Activated T-helper 2 cell treated with anti-CD3 and anti-CD28 coated beads, Interferon-gamma antibody, Interleukin-2, Interleukin-4, amounts not matched to agents 10 μg/mL and 5 μg/mL and 100 μg/mL, durations not matched to agents 14 hours and 24 hours and 36 hours (primary cell): ENCODE measurements at places on chromosomes 16 and 17. TPM values are rescaled to one million over a fixed set of nuclear protein-coding genes. Genes with fewer than 3 reads are reported as not detected.

PROCA1 gene
- total RNA-seq: 7.0 and 7.7 TPM in 2 replicates

PHLPP2 gene
- total RNA-seq: 15.8 and 16.1 TPM in 2 replicates

TRPV3 gene
- 0.46 and 0.92 TPM in 2 replicates for total RNA-seq

PRSS21 gene
- 11.4 and 11.5 TPM in 2 replicates for total RNA-seq

LDHD gene
- total RNA-seq: 0.41 TPM in 1 of 2 replicates, not detected in the other

CD300LF gene
- not detected in 2 replicates for total RNA-seq

DNA sequence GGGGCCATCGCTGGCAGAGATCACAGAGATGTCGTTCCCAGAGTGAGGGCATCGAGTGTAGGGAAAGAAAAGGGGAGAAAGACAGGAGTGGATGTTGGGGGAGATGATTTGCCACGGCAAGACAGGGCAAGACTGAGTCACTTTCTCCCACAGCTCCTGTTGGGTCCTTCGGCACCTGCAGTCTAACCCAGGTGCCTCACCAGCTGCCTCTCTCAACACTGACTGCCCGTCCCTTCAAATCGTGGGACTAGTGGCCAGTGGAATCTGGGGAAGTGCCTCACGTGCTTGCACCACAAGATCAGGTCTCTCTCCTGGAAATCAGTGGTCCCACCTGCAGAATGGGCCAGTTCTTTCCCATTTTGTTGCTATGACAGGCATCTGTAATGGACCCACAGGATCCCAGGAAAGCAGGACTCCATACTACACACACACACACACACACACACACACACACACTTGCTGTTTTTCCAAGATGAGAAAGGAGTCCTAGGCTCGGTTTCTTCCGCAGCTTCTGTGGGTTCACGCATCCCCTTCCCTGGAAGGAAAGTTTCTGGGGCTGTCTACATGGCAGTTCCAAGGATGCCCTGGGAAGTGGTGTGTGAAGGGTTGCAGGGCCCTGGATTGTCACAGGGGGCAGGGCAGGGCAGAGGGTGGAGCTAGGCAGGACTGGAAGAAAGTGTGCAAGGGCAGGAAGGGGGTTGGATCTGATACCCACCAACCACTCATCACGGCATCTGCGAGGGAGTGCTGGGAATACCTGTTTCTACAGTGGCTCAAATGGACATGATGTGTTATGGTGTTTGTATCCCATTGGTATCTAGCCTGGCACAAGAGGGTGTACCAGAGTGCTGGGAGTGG, 10.2 kb upstream of the CBX8 start:
- H3K4me1 ChIP-seq: peaks cover 35% of the 10 kb centered on the region
- DNase-seq: no peak
- H3K4me3 ChIP-seq: no peak overlapping the region

DNA sequence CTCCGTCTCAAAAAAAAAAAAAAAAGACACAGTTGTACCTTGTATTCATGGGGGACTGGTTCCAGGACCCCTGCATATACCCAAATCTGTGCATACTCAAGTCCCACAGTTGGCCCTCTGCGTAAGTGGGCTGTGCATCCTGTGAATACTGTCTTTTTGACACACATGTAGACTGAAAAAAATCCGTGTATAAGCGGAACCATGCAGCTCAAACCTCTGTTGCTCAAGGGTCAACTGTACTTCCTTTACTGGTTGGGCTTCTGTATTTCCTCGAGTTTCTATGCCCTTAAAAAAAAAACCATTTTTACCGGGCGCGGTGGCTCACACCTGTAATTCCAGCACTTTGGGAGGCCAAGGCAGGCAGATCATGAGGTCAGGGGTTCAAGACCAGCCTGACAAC, 52.3 kb downstream of the GRB2 start:
- no peak overlapping the region for H3K27ac ChIP-seq
- DNase-seq: no peak
- H3K4me3 ChIP-seq: no peak overlapping the region

DNA sequence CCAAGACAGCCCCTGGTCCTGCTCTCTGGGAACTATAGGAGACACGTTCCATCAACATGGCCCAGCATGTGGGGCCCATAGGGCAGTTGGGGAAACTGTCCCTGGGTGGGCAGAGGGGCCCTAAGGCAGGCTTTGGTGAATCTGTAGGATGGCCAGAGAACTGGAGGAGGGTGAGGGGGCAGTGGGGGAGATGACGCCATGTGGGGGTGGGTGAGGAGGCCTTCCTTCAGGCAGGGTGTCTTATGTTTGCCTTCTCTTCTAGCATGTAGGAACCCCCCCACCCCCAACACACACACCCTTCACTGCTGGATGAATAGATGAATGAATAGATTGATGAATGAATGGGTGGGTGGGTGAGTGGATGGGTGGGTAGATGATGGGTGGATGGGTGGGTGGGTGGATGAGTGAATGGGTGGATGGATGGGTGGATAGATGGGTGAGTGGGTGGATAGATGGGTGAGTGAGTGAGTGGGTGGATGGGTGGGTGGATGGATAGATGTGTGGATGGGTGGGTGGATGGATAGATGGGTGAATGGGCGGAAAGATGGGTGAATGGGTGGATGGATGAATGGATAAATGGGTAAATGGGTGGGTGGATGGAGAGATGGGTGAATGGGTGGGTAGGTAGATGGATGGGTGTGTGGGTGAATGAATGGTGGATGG, 2.5 kb upstream of the CBFA2T3 start:
- no peak for DNase-seq
- H3K27me3 ChIP-seq: peaks cover 13% of the 10 kb centered on the region
- H3K4me3 ChIP-seq: no peak overlapping the region
- H3K36me3 ChIP-seq: no peaks in the 10 kb centered on the region

GRCh38 chr17:14360856-14361255, 60.0 kb downstream of the HS3ST3B1 start:
- H3K36me3 ChIP-seq: no peaks in the 10 kb centered on the region
- H3K27me3 ChIP-seq: no peaks in the 10 kb centered on the region
- H3K4me1 ChIP-seq: peaks cover 5% of the 10 kb centered on the region

GRCh38 chr16:55815320-55815719, 17.6 kb downstream of the CES1 start:
- no peak for DNase-seq
- H3K27me3 ChIP-seq: no peaks in the 10 kb centered on the region
- no peaks in the 10 kb centered on the region for H3K36me3 ChIP-seq
- no peak overlapping the region for H3K27ac ChIP-seq

DNA sequence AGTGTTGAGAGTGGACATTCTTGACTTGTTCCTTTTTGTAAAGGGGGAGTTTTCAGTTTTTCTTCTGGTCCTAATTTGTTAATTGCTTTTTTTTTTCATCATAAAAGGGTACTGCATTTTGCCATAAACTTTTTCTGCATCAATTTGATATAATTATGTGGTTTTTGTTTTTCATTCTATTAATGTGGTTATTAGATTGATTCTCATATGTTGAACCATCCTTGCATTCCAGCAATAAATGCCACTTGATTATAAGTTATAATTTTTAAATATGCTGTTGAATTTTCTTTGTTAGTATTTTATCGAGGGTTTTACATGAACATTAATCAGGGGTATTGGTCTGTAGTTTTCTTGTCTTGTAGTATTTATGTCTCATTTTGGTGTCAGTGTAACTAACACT, 87.2 kb upstream of the SMIM36 start:
- no peaks in the 10 kb centered on the region for H3K36me3 ChIP-seq
- peaks cover 2% of the 10 kb centered on the region for H3K27me3 ChIP-seq
- H3K4me3 ChIP-seq: no peak overlapping the region
- no peak for DNase-seq
- H3K4me1 ChIP-seq: no peaks in the 10 kb centered on the region

GRCh38 chr17:44847586-44847985, at the start of gene HIGD1B:
Gene HIGD1B, plus strand, starts transcription at chr17:44847883. Its CDS starts 270 bp downstream, at chr17:44848153.
- H3K36me3 ChIP-seq: peaks cover 23% of the 10 kb centered on the region
- no peak within 1 kb of the TSS for H3K4me3 ChIP-seq
- DNase-seq: no peak
- H3K27ac ChIP-seq: no peak within 1 kb of the TSS
- H3K4me1 ChIP-seq: no peaks in the 10 kb centered on the region

- H3K36me3 ChIP-seq: peaks cover 38% of the 10 kb centered on the region
- no peaks in the 10 kb centered on the region for H3K27me3 ChIP-seq
Measured at GRCh38 chr16:19127205-19127604, 13.4 kb downstream of the ITPRIPL2 start.

DNA sequence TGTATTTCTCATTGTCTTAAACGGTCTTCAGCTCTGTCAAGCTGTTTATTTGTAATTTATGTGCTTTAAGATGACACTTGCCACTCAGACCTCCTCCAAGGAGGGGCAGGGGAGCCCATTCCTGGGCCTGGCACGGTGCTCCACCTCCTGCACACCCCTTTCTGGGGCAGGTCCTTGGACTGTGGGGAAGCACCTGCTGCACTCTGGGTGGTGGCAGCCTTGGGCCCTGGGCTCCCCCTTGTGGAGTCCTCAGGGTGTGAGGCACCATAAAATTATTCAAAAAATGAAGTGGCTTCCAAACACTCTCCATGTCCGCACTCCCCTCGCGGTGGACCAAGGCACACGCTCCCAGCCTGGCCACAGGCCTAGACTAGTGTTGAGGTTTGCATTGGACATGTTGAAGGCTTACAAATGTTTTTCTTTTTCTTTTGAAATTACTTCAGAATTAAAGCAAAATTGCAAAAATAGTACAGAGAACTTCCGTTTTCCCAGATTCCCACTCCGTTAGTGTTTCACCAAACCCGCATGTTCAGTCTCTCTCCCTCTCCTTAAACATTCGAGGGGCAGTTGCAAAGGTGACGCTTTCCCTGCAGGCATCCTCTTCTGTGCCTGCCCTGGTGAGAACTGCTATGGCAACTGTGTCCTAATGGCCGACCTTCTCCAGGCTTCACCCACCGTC, 32.4 kb downstream of the FOXK2 start:
- H3K4me1 ChIP-seq: peaks cover 27% of the 10 kb centered on the region
- H3K27ac ChIP-seq: no peak overlapping the region
- peaks cover 9% of the 10 kb centered on the region for H3K36me3 ChIP-seq
- H3K27me3 ChIP-seq: no peaks in the 10 kb centered on the region

DNA sequence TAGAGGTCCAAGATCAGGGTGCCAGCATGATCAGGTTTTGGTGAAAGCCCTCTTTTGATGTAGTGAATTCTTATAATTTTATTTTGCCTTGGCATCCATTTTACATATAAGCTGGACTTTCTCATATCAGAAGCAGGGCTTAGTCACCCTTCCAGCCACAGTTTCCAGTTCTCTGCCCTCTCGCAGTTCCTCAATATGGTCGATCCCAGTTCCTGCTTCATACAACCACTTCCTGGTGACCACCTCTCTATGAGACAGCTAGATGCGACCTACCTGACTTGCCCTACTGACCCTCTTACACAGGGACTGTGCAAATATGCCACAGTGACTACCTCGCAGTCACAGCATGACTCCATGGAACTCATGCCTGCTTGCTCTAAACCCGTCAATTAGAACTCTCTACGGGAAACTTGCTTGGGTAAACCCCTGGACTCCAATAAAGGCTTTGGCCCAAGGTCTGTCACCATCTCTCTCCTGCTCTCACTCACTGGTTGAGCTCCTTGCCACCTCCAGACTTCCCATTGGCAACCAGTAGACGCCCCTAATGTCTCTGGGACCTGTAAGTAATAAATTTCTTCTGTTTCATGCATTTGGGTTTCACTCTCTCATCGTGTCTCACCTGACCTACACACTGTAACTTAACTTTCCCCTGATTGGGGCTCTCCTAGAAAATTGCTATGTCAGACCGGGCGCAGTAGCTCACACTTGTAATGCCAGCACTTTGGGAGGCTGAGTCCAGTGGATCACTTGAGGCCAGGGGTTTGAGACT, 21.4 kb downstream of the CD300LG start:
- H3K27me3 ChIP-seq: peaks cover 24% of the 10 kb centered on the region
- no peaks in the 10 kb centered on the region for H3K36me3 ChIP-seq
- no peak overlapping the region for H3K27ac ChIP-seq
- H3K4me3 ChIP-seq: no peak overlapping the region
- no peaks in the 10 kb centered on the region for H3K4me1 ChIP-seq

DNA sequence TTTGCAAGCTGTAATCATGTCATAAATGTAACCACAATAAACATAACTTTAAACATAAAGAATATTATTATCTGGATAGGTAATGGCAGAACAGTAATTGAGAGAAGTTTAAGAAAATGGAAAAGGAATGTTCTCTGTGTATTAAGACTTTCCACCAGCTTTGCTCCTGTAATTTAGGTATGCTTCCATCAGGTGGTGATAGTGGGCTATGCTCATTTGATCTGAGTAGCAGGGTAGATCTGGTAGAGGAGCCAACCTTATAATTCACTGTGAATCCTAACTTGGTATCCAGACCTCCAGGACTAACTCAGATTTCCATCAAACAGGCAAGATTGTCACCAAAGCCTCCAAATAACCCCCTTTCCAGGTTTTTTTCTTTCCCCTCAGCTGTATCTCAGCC, 137.9 kb upstream of the ZKSCAN2 start:
- no peaks in the 10 kb centered on the region for H3K4me1 ChIP-seq
- DNase-seq: no peak
- H3K27ac ChIP-seq: no peak overlapping the region

- H3K4me1 ChIP-seq: peaks cover 7% of the 10 kb centered on the region
- no peaks in the 10 kb centered on the region for H3K36me3 ChIP-seq
- H3K4me3 ChIP-seq: no peak overlapping the region
- H3K27ac ChIP-seq: no peak overlapping the region
Measured at GRCh38 chr17:32862940-32863339, 14.0 kb downstream of the MYO1D start.

- peaks cover 2% of the 10 kb centered on the region for H3K27me3 ChIP-seq
- no peak overlapping the region for H3K4me3 ChIP-seq
- no peak overlapping the region for H3K27ac ChIP-seq
Measured at GRCh38 chr17:32684087-32684958, 192.6 kb downstream of the MYO1D start.

DNA sequence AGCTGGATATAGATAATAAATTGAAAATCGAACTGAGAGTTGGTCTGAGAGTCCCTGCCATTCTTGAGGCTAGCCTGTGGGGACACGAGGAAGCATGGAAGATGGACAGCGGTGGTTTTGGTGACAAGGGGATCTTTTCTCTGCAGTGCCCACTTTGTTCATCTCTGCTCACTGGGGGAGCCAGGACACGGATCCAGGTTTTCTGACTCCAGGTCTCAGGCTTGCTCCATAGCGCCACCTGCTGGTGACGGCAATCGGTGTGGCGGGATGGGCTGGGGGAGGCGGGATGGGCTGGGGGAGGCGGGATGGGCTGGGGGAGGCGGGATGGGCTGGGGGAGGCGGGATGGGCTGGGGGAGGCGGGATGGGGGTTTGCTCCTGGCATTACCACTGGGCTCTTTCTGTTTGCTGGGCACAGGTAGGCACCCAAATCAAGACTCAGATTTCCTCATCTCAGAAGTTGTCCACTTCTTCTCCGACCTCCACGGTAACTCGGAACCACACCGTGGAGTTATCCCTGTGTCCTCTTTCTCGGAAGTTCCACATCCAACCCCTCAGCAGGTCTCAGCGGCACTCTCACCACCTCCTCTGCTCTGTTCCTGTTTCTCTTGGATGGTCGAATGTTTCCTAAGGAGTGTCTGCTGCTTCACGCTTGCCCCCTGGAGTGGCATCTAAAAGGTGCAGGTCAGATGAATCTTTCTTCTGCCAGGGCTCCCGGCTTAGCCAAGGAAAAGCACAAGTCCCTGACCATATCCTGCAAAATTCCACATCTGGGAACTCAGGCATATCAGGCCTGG, 142.4 kb downstream of the CYLD start:
- no peaks in the 10 kb centered on the region for H3K36me3 ChIP-seq
- H3K4me3 ChIP-seq: no peak overlapping the region
- DNase-seq: no peak
- no peak overlapping the region for H3K27ac ChIP-seq
- H3K27me3 ChIP-seq: no peaks in the 10 kb centered on the region
- H3K4me1 ChIP-seq: peaks cover 1% of the 10 kb centered on the region
